Calu3 (cell line): ENCODE measurements at places on chromosomes 3 and 15.

GRCh38 chr3:138862531-138862923, 27.8 kb upstream of the PIK3CB start:
- H3K36me3 ChIP-seq, result peaks cover 19% of the 10 kb centered on the region
- H3K4me1 ChIP-seq, result peaks cover 34% of the 10 kb centered on the region
- H3K27me3 ChIP-seq, result no peaks in the 10 kb centered on the region
- H3K4me3 ChIP-seq, result peak overlapping the region; percentile 52
- peak overlapping the region; percentile 94 for H3K27ac ChIP-seq
- DNase-seq, result peak; percentile 40

GRCh38 chr3:191353022-191353777, 22.9 kb upstream of the UTS2B start:
- H3K4me3 ChIP-seq, result no peak overlapping the region
- H3K27ac ChIP-seq, result no peak overlapping the region
- no peaks in the 10 kb centered on the region for H3K27me3 ChIP-seq
- peaks cover 5% of the 10 kb centered on the region for H3K36me3 ChIP-seq
- H3K4me1 ChIP-seq, result peaks cover 13% of the 10 kb centered on the region
- peak; percentile 16 for DNase-seq

DNA sequence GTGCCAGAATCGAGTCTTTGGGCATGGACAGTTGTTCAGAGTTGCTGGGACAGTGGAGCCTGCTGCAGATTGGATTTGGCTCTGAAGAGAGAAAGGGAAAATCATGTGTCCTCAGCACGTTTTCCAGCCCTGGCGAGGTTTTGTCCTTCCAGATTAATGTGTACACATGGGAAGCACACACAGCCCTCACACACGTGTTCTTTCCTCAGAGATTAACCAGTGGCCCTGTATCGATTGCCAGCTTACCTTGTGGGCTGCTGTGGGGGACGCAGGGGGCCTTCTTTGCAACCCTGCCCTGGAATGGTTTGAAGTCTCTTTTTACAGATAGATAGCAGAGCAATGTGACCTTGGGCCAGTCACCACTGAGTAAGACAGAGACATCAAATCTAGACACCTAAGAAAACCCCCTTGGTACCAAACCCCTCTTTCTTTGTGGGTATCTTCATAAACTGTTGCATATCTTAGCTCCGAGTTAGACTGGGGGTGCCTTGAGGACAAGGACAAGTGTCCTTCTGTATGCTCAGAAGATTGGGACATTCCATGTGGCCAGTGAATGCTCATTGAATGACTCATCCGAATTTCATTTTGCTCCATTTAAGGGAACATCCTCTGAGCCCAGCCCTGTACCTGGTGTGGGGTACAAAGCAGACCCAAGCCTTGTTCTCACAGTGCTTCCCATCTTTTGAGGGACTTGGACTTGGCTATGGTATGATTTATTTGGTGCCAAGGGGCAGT, 48.0 kb downstream of the SMAD6 start:
- DNase-seq, result no peak
- peaks cover 46% of the 10 kb centered on the region for H3K36me3 ChIP-seq
- H3K27ac ChIP-seq, result peak overlapping the region; percentile 54
- H3K27me3 ChIP-seq, result no peaks in the 10 kb centered on the region

- H3K36me3 ChIP-seq, result no peaks in the 10 kb centered on the region
- DNase-seq, result no peak
- no peaks in the 10 kb centered on the region for H3K27me3 ChIP-seq
- no peak overlapping the region for H3K27ac ChIP-seq
- H3K4me1 ChIP-seq, result no peaks in the 10 kb centered on the region
- H3K4me3 ChIP-seq, result no peak overlapping the region
Measured at GRCh38 chr3:105139881-105140560, 226.7 kb upstream of the ALCAM start.

DNA sequence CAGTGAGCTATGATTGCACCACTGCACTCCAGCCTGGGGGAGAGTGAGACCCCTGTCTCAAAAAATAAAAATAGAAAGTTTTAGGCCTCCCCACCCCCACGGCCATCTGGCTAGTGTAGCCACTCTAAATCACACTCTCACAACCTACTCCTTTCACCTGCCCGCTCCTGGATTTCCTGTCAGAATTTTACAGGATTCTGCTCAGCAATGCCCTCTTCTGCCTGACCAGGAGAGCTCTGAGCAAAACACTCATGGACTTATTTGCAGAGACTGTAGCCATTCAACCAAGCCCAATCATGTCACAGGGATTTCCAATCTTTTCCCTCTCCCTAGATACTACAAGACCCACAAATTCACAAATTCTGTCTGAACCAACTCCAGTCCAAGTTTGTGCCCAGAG, 242.6 kb upstream of the TPRG1 start:
- no peaks in the 10 kb centered on the region for H3K27me3 ChIP-seq
- peaks cover 7% of the 10 kb centered on the region for H3K4me1 ChIP-seq
- no peaks in the 10 kb centered on the region for H3K36me3 ChIP-seq
- no peak overlapping the region for H3K27ac ChIP-seq
- DNase-seq, result peak; percentile 44
- H3K4me3 ChIP-seq, result no peak overlapping the region

DNA sequence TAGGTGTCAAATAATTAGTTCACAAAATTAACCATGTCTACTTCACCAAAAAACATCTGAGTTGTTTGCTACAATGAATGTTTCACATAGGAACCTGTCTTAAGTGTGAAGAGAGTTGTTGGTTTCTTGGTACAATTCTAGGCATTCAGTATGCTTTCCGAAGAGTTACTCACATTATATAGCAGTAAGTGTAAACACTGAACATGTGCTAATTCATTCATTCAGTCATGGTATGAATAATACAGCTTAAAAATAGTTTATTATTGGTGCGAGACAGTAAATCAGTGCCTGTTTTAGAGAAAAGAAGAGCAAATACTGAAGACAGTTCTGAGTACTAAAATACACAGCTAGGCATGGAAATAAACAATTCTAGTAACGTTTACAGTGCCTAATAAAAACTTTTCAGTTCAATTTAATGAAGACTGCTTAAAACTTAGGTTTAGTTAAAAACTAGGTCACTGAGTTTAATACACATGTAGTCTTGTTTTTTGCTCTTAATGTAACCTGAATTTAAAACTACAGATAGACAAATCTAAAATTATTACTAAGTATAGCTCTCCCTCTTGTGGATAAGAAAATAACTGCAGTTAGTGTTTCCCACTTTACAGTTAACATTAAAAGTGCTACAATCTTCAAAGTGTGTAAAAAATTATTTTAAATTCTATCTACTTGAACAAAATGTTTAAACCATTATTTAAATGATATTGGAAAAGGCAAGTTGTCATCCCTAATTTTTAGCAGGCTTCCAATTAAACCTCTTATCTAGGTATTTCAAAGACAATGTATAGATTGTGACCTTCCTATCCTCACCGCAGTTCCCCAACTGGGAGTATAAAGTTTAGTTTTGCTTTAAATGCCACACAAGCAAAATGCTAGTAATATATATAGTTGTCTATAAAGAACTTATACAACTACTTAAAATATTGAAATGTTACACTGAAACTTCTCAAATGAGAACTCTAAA, 20.1 kb upstream of the ZCWPW2 start:
- H3K27me3 ChIP-seq, result no peaks in the 10 kb centered on the region
- peaks cover 9% of the 10 kb centered on the region for H3K36me3 ChIP-seq
- H3K4me3 ChIP-seq, result no peak overlapping the region
- H3K4me1 ChIP-seq, result no peaks in the 10 kb centered on the region
- no peak for DNase-seq

DNA sequence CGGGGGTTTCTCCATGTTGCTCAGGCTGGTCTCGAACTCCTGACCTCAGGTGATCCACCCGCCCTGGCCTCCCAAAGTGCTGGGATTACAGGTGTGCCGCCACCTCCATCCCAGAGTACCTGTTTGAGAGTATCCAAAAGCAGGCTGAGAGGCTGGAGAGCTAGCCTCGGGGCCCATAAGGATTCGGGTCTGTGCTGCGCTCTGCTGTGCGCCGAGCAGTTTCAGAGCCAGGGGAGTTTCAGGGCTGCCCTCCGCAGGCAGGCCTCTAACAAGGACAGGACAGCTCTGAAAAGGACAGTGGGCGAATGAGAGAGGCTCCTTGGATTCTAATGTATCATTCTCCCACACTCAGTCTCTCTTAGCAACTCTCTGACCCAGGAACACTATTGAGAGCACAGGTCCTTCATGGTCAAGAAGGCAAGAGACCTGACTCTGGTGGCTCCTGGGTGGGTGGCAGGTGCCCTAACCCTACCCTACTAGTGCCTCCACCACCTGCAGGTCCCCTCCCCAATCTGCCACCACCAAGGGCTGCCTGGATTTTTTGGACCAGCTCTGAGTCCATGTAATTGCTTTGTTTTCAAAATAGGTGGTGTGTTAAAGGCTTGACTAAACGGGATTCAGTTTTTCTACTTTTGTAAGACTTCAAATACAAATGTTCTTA, 27.8 kb downstream of the MAGEF1 start:
- H3K27me3 ChIP-seq, result peaks cover 68% of the 10 kb centered on the region
- no peak for DNase-seq
- no peak overlapping the region for H3K27ac ChIP-seq
- no peak overlapping the region for H3K4me3 ChIP-seq

DNA sequence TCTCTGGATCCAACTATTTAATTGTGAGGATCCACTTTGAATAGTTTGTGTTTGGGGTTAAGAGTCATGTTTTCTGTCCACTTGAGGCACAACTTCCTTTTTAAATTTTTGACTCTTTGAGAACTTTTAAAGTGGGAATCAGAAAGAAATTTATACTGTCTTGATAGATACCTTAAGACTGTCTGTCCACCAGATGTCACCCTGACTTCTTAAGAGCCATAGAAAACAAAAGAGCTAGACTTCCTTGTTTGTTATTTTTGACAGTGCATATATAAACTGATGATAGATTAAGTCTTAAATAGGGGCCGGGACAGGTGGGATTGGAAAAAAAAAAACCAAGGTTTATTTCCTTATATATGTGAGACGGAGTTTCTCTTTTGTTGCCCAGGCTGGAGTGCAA, 52.1 kb upstream of the WDR72 start:
- no peak overlapping the region for H3K4me3 ChIP-seq
- peaks cover 20% of the 10 kb centered on the region for H3K4me1 ChIP-seq
- no peak for DNase-seq
- H3K36me3 ChIP-seq, result no peaks in the 10 kb centered on the region

DNA sequence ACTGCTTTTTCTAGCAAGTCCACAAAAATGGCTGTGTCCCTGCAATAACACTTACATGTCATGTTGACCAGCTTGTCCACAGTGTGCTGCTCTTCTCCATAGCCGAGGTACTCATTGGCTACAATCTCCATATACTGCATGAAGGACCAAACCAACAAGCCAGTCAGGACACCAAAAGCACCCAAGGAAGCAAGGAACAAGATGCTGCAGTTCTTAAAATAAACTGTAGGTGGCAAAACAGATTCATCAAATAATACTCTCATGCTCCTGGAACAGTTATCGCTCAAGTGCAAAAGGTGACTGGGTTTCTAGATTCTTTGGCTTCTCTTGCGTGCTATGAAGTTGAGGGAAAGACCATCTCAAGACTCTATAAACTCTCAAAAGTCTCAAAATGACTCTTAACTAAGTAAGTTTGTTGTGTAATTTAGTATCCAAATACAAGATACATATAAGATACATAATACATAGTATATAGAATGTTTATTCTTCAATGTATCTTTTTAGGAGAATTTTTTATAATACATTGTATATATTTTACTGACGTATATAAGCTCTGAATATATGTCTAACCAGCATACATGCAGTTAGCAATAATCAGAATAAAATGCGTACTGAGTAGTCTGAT, 57.0 kb downstream of the NEK10 start:
- no peaks in the 10 kb centered on the region for H3K27me3 ChIP-seq
- H3K4me1 ChIP-seq, result no peaks in the 10 kb centered on the region
- H3K27ac ChIP-seq, result no peak overlapping the region

GRCh38 chr15:78047761-78048627, 29.5 kb downstream of the TBC1D2B start:
- H3K27me3 ChIP-seq, result no peaks in the 10 kb centered on the region
- peaks cover 31% of the 10 kb centered on the region for H3K4me1 ChIP-seq
- peaks cover 19% of the 10 kb centered on the region for H3K36me3 ChIP-seq

GRCh38 chr15:69973102-69973714, 124.5 kb downstream of the TLE3 start:
- H3K4me1 ChIP-seq, result no peaks in the 10 kb centered on the region
- no peak overlapping the region for H3K27ac ChIP-seq
- H3K27me3 ChIP-seq, result peaks cover 100% of the 10 kb centered on the region
- H3K36me3 ChIP-seq, result no peaks in the 10 kb centered on the region
- DNase-seq, result peak; percentile 66

GRCh38 chr15:48143856-48144255, 23.1 kb downstream of the SLC24A5 start:
- H3K4me3 ChIP-seq, result no peak overlapping the region
- DNase-seq, result no peak

DNA sequence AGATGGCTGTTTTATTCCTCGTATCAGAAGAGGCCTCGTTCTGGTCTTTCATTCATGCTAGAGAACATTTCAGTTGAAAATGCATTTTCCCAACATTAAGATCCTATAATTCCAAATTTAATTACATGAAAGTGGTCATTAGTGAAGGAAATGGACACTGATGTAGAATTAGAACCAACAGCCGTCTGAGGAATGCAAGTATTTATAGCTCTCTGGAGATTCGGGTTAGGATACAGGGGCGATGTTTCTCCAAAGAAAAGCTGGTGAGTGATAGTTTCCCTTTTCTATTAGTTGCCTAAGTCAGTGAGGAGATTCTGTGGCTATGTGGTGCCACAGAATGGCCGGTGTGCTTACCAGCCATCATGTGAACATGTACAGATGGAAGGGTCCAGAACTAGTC, 109.0 kb upstream of the IL12A start:
- H3K27ac ChIP-seq, result no peak overlapping the region
- DNase-seq, result no peak
- H3K27me3 ChIP-seq, result no peaks in the 10 kb centered on the region
- H3K36me3 ChIP-seq, result no peaks in the 10 kb centered on the region
- H3K4me1 ChIP-seq, result peaks cover 8% of the 10 kb centered on the region

GRCh38 chr3:81531263-81531662, 230.2 kb downstream of the GBE1 start:
- no peaks in the 10 kb centered on the region for H3K36me3 ChIP-seq
- H3K4me3 ChIP-seq, result no peak overlapping the region
- DNase-seq, result no peak
- H3K27me3 ChIP-seq, result no peaks in the 10 kb centered on the region
- H3K27ac ChIP-seq, result no peak overlapping the region

- H3K4me3 ChIP-seq, result peak overlapping the region; percentile 75
- DNase-seq, result no peak
- H3K27ac ChIP-seq, result no peak overlapping the region
- peaks cover 7% of the 10 kb centered on the region for H3K36me3 ChIP-seq
Measured at GRCh38 chr3:196208942-196209695, 2.1 kb downstream of the ZDHHC19 start.

GRCh38 chr3:46676601-46677410, 16.7 kb downstream of the ALS2CL start:
- peaks cover 20% of the 10 kb centered on the region for H3K36me3 ChIP-seq
- no peak overlapping the region for H3K4me3 ChIP-seq
- no peaks in the 10 kb centered on the region for H3K4me1 ChIP-seq
- DNase-seq, result no peak

- peaks cover 47% of the 10 kb centered on the region for H3K27me3 ChIP-seq
- no peaks in the 10 kb centered on the region for H3K4me1 ChIP-seq
- no peak overlapping the region for H3K4me3 ChIP-seq
- H3K36me3 ChIP-seq, result no peaks in the 10 kb centered on the region
- H3K27ac ChIP-seq, result no peak overlapping the region
- no peak for DNase-seq
Measured at GRCh38 chr15:60865507-60865906, 363.6 kb downstream of the RORA start.

GRCh38 chr3:171168086-171168485, 141.6 kb upstream of the SLC2A2 start:
- DNase-seq, result peak; percentile 76
- no peaks in the 10 kb centered on the region for H3K27me3 ChIP-seq
- H3K27ac ChIP-seq, result peak overlapping the region; percentile 34
- H3K4me1 ChIP-seq, result peaks cover 59% of the 10 kb centered on the region
- peaks cover 6% of the 10 kb centered on the region for H3K36me3 ChIP-seq
